WTC11 (cell line): ENCODE measurements at places on chromosomes 7 and 10. TPM values are rescaled to one million over a fixed set of nuclear protein-coding genes. Genes with fewer than 3 reads are reported as not detected.
A peak's percentile ranks its signal among the peaks of the same experiment; 100 is the strongest.

GRCh38 chr7:50528266-50529092, 36.7 kb downstream of the DDC start:
- H3K4me1 ChIP-seq = peaks cover 23% of the 10 kb centered on the region
- no peak for DNase-seq
- H3K36me3 ChIP-seq = no peaks in the 10 kb centered on the region; the same call in 1 of the 2 replicates
- H3K27me3 ChIP-seq = no peaks in the 10 kb centered on the region

DNA sequence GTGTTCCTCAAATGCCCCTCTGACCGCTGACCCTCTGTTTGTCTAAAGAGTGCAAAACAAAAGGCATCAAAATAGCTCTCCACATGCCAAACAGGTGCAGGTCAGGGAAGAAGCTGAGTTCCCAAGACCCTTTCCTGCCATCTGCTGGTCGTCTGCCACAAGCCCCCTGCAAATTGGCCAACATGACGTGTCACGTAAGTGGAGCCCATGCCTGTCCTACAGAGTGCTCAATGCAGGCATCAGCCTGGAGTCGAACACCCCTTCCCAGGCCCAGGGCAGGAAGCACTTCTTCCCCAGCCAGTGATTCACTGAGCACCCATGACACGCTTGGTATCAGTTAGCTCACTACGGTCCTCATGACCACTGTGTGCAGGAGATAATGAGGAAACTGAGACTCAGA, 14.1 kb downstream of the TMEM72 start:
- no peak overlapping the region for H3K4me3 ChIP-seq
- H3K27me3 ChIP-seq = peaks cover 10% of the 10 kb centered on the region
- H3K4me1 ChIP-seq = no peaks in the 10 kb centered on the region
- DNase-seq = peak; percentile 79
- H3K36me3 ChIP-seq = no peaks in the 10 kb centered on the region
- H3K27ac ChIP-seq = no peak overlapping the region

IDI2 gene
- not detected in 3 replicates for total RNA-seq

DNA sequence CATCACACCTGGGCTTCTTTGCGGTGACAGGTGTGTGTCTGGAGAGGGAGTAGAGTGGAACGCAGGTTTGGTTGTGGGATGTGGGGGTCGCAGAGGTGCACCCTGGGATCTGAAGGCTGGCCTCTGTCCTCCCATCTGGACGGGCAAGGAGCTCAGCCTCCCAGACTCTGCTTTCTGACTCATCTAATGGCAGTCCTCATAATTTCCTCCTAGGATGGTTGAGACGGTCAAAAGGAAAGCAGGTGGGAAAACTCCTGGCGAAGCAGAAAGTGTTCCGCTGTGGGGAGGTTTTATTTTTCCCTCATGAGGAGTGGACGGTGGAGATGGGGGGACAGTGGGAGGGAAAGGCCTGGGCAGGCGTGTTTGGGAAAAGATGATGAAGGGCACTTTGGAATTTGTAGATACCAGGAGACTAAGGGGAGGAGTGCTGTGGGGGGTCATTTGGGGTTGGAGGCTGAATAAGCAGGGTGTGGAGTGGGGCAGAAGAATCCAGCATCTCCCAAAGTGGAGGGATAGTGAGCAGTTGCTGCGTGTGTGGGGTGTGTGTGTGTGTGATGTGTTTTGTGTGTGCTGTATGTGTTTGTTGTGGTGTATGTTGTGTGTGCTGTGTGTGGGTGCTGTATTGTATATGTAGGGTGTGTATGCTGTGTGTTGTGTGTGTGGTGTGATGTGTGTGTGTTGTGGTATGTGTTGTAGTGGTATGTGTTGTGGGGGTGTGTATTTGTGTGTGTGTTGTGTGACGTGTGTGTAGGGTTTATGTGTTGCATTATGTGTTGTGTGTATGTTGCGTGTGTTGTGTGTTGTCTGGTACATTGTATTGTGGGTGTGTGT, 97.2 kb upstream of the PODXL start:
- DNase-seq = no peak
- H3K36me3 ChIP-seq = no peaks in the 10 kb centered on the region
- H3K4me1 ChIP-seq = peaks cover 57% of the 10 kb centered on the region
- peaks cover 8% of the 10 kb centered on the region; the same call in 1 of the 2 replicates for H3K27me3 ChIP-seq
- peak overlapping the region; percentile 69 for H3K27ac ChIP-seq
- no peak overlapping the region for H3K4me3 ChIP-seq

DNA sequence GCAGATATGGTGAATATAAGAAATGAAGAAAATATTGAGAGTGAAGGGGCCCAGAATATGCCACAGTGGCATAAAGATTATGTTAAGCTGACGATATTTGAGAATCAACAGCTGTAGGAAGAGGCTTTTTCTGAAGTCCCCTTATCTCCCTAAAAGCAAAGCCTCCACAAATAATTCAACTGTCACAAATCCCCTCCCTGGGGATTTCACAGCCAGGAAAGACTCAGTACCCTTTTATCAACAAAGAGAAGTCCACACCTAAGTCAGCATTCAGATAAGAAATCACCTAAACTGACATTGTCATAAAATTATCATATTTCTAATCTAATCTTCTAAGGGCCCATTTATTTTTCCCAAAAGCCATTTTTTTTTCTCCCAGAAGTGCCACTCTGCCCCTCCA, 284.9 kb upstream of the VWC2 start:
- no peaks in the 10 kb centered on the region for H3K27me3 ChIP-seq
- no peak overlapping the region for H3K4me3 ChIP-seq
- H3K4me1 ChIP-seq = peaks cover 58% of the 10 kb centered on the region
